ENCODE measurements at places on chromosomes 1 and 21.

- no peak for DNase-seq
These were observed 89.0 kb upstream of the MACF1 start for GRCh38 chr1:39115271-39116110.

- DNase-seq = no peak
These were observed 348.1 kb upstream of the VAMP3 start for GRCh38 chr1:7422966-7423365.

DNA sequence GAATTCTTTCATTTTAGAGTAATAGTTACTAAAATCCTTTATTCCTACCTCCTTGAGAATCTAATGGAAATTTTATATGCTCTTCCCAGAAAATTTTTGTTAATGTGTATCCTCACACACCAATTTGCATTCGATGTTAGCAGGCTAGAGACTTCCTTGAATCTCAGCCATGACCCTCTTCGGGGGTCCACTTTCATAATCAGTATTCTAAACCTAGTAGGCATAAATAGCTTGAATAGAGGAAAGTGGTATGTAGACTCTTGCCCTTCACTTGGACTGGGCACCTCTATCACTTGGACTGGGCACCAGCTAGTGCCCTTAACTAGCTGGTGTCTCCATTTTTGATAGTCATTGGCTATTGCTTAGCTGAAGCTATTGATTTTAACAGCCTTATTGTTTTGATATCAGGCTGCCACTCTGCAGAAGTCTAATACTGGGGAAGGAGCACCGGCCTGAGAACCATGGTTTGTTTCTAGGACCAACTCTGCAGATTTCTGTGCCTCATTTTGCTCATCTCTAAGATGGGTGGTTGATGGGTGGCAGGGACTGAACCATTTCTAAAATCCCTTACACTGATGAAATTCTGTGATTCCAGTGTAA, 42.8 kb downstream of the MRPL39 start:
- no peak for DNase-seq

- no peak for DNase-seq
These were observed 17.6 kb upstream of the MCL1 start for GRCh38 chr1:150596976-150597375.

GRCh38 chr1:227880342-227880924, 65.0 kb downstream of the PRSS38 start:
- no peak for DNase-seq

- DNase-seq = no peak
These were observed 867.8 kb upstream of the ADGRL4 start for GRCh38 chr1:79874289-79874688.

DNA sequence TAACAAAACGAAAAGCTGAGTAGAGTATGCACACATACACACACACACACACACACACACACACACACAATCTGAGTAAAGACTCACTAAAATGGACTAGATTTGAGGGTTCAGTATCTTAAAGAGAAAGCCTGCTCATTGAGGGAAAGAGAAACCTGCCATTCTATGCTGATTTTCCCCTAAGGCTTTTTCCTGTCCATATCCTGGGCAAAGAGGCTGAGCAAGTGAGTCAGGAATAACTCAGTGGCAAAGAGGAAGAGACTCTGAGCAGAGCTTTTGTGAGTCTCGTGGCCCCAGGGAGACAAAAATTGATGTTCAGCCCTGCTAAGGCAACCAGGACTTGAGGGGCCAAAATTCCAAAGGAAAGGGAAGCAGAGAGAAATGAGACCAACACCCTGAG, 37.3 kb upstream of the RUNX1 start:
- DNase-seq = no peak

All from CD4-positive, alpha-beta T cell treated with Interleukin-1 beta for 1 hour (primary cell).